Kidney (tissue), 22 donors: ENCODE measurements at places on chromosomes 5 and 9. TPM values are rescaled to one million over a fixed set of nuclear protein-coding genes. Genes with fewer than 3 reads are reported as not detected.

DNA sequence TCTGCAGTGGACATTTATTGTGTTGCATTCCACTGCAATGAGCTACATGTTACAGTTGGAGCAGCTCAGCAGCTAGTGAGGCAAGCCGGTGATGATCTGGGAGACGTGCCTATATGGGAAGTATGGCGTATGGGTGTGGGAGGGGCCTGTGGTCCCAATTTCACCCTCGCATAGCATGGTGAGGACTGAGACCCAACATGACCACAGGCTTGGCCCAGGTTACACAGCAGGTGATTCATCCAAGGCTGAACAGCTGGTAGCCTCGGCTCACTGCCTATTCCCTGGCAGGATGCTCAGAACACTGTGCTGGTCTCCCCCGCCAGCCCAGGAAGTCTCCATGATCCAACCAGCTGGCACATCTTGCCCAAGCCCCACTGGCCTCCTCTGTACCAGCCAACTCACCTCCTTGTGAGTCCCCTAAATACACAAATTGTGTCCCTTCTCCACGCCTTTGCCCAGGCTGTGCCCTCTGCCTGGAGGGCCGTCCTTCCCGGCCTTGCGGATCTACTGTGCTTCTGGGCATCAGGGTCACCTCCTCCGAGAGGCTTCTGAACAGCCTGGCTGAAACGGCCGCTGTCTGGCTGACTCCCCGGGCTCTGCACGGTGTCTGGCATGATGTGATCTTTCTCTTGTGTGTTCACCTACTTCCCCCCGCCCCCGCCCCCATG, 81.4 kb downstream of the NSUN2 start:
- DNase-seq, result no peak

GRCh38 chr9:132578367-132578932, 4.0 kb upstream of the BARHL1 start:
- DNase-seq, result no peak

DNA sequence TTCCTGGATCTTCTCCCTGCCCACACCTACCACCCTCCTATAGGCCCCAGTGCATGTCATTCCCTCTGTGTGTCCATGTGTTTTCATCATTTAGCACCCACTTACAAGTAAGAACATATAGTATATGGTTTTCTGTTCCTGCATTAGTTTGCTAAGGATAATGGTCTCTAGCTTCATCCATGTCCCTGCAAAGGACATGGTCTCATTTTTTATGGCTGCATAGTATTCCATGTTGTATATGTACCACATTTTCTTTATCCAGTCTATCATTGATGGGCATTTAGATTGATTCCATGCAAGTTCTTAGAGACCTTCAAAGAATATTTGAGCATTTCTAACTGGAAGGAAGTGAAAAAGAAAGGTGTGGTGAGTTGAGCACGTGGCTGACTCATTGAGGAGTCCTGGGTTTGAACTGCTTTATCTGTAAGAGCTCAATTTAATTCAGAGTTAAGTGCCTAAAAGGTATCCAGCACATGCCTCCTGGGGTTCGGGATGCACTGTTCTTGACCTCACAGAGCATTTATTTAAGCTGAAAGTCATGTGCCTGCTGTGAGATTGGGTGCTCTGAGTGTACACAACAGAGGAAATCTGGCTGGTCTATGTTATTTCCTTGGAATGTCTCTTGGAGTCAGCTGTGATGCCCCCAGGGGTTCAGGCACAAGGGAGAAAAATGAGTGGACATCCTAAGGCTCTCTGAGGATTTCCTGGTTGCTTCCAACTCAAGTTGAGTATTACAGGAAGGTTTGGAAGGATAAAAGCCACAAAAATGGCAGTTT, 56.4 kb downstream of the SH3GL2 start:
- no peak for DNase-seq

DNA sequence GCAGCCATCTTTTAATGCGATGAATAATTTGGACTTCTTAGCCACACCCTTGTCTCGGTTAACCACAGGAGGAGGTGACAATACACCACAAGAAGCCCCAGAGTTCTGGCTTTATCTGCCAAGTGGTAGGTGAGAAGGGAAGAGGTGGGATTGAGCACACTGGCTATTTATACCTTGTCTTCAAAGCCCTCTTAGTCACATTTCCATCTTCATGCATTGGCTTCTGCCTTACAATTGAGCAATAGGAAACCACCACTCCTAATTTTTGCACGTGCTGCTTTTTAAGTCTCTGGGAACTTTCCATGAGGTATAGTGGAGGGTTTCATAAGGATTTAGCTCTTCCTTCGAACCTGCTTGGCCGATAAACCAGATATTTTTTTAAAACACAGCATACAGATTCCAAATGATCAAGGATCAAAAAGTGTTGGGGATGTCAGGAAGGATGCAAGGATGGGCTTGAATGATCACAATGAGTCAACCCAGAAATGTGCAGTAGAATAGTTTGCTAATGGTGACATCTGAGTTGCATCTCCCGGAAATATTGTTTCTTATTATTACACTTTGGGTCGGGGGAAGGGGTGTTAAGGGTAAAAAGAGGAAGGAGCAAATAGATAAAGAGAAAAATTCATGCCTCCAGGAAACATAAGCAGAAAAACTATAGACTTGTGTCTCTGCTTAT, 25.5 kb downstream of the PLAC8L1 start:
- DNase-seq, result no peak

- no peak for DNase-seq
Measured at GRCh38 chr5:58803056-58803455, 220.2 kb downstream of the RAB3C start.

- no peak for DNase-seq
Measured at GRCh38 chr5:120062515-120062917, 401.6 kb upstream of the PRR16 start.

- DNase-seq, result no peak
Measured at GRCh38 chr9:132699956-132700355, 29.7 kb downstream of the GTF3C4 start.

DNA sequence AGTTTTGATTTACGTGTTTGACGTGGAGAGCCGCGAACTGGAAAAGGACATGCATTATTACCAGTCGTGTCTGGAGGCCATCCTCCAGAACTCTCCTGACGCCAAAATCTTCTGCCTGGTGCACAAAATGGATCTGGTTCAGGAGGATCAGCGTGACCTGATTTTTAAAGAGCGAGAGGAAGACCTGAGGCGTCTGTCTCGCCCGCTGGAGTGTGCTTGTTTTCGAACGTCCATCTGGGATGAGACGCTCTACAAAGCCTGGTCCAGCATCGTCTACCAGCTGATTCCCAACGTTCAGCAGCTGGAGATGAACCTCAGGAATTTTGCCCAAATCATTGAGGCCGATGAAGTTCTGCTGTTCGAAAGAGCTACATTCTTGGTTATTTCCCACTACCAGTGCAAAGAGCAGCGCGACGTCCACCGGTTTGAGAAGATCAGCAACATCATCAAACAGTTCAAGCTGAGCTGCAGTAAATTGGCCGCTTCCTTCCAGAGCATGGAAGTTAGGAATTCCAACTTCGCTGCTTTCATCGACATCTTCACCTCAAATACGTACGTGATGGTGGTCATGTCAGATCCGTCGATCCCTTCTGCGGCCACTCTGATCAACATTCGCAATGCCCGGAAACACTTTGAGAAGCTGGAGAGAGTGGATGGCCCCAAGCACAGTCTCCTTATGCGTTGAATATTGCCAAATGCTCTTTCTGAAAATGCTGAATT, 850 bp downstream of the RRAGA start:
- no peak for DNase-seq

- no peak for DNase-seq
Measured at GRCh38 chr5:42956551-42956950, 83.6 kb downstream of the ANXA2R start.

GRCh38 chr9:20269620-20270019, 352.7 kb downstream of the MLLT3 start:
- DNase-seq, result no peak

- no peak for DNase-seq
Measured at GRCh38 chr5:96058084-96058483, 96.4 kb upstream of the ELL2 start.

GRCh38 chr9:134356496-134357470, 30.5 kb downstream of the RXRA start:
- no peak for DNase-seq

- DNase-seq, result no peak
Measured at GRCh38 chr5:159536646-159537045, 206.4 kb upstream of the IL12B start.

DNA sequence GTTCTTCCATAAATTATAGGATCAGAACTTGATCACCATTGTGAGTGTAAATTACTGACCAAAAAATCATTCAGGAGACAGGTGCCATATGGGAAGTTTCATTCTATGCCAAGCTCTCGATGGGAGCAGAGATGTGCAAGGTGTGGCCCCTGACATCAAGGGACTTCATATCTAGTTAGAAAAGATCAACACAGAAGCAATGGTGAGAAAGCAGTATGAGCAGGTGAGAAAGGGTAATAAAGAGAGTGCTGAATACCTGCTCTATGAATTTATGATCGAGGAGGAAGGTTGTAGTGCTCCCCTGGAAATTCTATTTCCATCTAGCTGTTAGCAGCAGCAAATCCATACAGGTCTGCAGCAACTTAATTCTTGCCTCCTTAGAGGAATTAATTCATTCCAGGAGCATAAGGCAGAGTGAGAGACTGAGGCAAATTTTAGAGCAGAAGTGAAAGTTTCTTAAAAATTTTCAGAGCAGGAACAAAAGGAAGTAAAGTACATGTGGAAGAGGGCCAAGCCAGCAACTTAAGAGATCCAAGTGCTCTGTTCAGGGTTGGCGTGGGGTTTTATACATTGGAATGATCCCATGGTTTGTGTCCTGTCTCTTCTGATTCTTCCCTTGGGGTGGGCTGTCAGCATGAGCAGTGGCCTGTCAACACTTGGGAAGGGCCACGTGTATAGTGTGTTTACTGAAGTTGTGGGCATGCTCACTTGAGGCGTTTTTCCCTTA, 181.8 kb downstream of the SAXO1 start:
- DNase-seq, result no peak

- DNase-seq, result peak; percentile 73
Measured at GRCh38 chr9:95090871-95091577, 226.5 kb downstream of the FANCC start.

DNA sequence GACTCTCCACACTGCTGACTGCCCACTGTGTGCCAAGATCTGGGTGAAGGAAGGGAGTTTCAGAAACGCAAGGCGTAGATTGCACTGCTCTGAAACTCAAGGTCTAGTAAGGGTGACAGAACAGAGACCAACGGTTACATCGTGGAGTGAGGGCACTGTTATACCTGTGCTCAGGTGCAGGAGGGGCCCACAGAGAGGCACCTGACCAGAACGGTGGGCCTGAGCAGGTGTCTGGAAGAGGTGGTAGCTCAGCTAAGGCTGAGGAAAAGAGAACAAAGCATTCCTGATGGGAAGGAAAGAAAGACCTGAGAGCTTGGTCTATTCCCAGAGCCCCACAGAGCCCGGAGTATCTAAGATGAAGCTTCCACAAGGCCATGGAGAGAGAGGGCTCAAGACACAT, 267.2 kb downstream of the MED10 start:
- DNase-seq, result no peak

GRCh38 chr5:174734571-174735497, 10.5 kb downstream of the MSX2 start:
- no peak for DNase-seq

DNA sequence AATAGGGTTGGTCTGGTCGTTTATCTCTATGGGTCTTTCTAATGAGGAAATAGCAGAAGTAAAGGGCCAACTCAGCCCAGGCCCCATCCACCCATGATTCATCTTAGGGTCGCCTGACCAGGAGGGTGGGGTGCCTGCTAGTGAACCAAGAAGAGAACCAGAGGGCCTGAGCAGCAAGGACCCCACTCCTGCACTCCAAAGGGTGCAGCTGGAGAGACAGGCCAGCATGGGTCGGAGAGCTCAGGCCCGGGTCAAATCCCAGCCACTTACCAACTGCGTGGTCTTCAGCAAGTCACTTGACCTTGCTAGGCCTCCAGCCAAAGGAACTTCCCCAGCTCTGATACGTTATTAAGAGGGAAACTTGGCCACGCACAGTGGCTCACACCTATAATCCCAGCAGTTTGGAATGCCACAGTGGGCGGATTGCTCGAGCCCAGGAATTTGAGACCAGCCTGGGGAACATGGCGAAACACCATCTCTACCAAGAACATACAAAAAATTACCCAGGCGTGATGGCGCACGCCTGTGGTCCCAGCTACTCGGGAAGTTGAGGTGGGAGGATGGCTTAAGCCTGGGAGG, 4.3 kb downstream of the BBLN start:
- DNase-seq, result peak; percentile 31

- no peak for DNase-seq
Measured at GRCh38 chr5:74519161-74519571, 121.4 kb downstream of the ENC1 start.

DNA sequence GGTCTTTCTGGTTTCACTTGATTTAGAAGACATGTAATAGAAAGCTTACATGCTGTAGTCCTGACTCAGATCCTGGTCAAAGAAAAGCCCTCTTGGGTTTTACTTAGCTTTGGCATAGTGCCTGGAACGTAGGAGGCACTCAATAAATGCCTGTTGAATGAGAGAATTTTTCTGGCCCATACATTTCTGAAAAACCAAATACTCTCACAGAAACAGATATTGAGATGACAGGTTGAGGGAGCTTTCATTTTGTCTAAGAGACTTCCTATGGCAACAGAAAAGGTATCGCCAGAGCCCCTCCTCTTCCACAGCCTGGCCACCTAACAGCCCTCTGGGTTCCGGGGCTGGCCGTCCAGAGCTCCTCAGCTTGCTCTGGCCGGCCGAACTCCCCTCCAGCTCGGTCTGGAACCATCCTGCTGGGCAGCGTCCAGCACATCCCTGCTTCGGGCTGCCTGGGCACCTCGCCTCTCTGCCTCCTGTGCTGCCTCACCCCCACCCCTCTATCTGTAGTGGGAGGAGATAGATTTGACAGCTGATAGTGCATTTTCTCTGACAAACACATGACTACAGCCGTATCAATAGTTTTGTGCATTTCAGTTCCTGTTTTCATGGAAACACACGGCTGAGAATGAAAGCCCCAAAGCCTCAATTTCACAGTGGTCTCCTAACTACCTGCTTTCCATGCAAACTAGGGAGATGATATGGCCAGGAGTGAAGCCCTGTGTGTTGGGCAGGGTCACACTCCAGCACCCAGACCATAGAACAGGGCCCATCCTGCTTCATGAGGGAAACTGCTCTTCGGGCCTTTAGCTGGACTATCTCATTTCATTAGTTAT, 1.1 kb downstream of the IL4 start:
- no peak for DNase-seq

The NKD2 gene
- total RNA-seq, result 14.1 TPM

The PCDHA9 gene
- 0.85 TPM for total RNA-seq

The OR1K1 gene
- not detected for total RNA-seq

The INSYN2B gene
- total RNA-seq, result 0.28 TPM

The MGAT4B gene
- 174 TPM for total RNA-seq

The STXBP1 gene
- 32.8 TPM for total RNA-seq

The KIF4B gene
- not detected for total RNA-seq

The RNF224 gene
- total RNA-seq, result 0.85 TPM

The CDH9 gene
- 2.1 TPM for total RNA-seq

The DRD1 gene
- total RNA-seq, result 0.25 TPM

The OMD gene
- total RNA-seq, result 3.2 TPM

The SLC25A2 gene
- total RNA-seq, result 0.94 TPM

The ARID3C gene
- total RNA-seq, result not detected

The GAS1 gene
- 8.2 TPM for total RNA-seq

The LCN15 gene
- total RNA-seq, result not detected

The MAMDC4 gene
- 8.1 TPM for total RNA-seq

The TERT gene
- 0.91 TPM for total RNA-seq
